ENCODE measurements at places on chromosomes 7 and 10.

DNA sequence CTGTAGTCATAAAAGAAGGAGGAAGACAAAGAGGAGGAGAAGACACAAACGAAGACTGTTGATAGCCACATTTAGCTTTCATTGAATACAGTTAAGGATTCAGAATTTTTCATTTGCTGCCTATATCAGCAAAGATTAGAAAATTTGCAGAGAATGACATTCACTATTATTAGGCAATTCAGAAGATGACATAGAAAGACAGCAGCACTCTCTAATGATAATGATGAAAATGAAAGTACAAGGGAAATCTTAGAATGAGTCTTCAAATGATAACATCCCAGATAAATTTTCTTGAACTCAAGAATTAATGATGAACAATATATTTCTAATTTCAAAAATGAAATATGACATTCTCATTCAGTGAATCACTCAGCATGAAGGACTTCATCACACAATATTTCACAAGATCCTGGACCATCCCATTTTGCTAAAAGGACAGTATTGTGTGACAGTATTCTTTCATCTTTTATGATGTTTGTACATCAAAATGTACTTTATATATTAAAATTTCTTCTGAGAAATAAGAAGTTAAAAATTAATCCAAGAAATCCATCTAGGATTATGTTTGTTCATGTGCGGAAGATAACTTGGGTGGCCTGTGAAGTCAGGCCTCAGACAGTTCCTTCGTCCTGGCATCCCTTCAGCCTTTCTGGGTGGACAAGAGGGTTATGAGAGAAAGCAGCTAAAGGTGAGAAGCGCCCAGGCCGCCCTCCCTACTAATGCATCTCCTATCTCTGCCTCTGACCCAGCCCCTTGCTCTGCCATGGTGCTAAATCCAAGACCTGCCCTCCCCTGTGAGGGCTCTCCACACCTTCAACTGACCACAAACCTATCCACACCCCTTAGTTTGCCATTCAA lies 47.4 kb upstream of the CAMK2B start:
- no peak for DNase-seq

GRCh38 chr7:40493609-40494051 lies 358.8 kb downstream of the SUGCT start:
- no peak for DNase-seq

DNA sequence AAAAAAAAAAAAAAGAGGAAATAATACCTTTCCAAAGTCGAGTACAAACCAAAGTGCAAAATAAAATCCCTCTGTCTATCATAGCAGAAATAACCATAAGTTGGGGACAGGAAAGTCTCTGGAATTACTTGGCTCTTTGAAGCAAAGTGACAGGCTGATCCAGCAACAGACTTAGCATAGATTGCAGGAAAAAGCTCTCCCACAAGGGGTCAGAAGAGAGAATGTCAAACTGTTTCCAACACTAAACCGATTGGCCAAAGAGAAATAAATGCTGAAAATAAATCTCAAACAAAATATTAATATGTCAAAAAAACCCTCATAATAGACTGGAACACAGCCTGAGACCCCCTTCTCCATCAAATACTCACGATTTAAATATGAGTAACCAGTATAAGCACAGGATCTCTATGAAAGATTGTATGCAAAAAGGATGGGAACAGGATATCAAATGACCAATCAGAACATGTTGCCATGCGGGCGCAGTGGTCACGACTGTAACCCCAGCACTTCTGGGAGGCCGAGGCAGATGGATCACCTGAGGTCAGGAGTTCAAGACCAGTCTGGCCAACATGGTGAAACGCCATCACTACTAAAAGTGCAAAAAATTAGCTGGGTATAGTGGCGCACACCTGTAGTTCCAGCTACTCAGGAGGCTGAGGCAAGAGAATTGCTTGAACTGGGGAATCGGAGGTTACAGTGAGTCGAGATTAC lies 1000.7 kb upstream of the LRRN3 start:
- no peak for DNase-seq

- DNase-seq, result no peak
These were observed 41.8 kb downstream of the PLEKHA8 start for GRCh38 chr7:30070052-30070451.

- DNase-seq, result no peak
These were observed 250.4 kb upstream of the CACNA2D1 start for GRCh38 chr7:82694022-82694421.

- no peak for DNase-seq
These were observed 32.4 kb downstream of the CTBP2 start for GRCh38 chr10:125127986-125128385.

GRCh38 chr10:4241724-4242345 lies 456.8 kb upstream of the KLF6 start:
- peak; percentile 35 for DNase-seq

- DNase-seq, result no peak
These were observed 99.6 kb upstream of the TBX20 start for GRCh38 chr7:35353481-35353880.

- DNase-seq, result no peak
These were observed 52.8 kb upstream of the ANTXRL start for GRCh38 chr10:46234026-46234425.

GRCh38 chr7:121961089-121961867 lies 88.3 kb downstream of the PTPRZ1 start:
- DNase-seq, result peak; percentile 37

GRCh38 chr7:106731646-106732444 lies 70.9 kb upstream of the CCDC71L start:
- no peak for DNase-seq

GRCh38 chr10:4008676-4009382 lies 223.8 kb upstream of the KLF6 start:
- DNase-seq, result no peak

GRCh38 chr7:134941185-134941900 lies 45.0 kb upstream of the AGBL3 start:
- DNase-seq, result no peak

DNA sequence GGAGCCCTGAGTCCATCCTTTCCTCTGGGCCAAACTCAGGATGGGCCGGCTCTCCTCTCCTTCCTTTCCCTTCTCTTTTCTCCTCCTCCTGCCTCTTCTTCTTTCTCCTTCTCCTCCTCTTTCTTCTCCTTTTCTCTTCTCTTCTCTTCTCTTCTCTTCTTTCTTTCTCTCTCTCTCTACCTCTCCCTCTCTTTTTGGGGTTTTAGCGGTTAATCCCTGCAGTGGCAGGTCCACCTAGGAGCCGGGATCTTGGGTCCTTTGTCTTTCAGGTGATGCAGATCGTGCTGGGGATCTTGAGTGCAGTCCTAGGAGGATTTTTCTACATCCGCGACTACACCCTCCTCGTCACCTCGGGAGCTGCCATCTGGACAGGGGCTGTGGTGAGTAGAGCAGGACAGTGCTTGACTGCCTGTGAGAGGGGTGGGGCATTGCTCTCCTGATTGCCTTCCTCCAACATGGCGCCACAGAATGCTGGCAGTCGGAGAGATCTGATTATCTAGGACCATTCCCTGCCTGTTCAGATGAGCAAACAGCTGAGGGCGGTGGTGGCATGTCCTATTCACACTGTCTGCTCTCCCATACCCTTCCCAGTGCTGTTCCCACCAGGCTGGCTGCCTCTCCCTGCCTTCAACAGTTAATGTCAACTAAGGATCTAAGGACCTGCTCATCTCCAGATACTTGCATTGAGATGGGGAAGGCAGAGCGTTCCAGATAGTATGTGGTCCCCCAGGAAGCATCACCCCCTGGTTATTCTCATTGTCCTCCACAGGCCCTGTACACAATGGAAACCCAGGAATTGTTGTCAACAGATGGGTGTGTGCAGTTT lies 1.6 kb downstream of the TMEM176A start:
- DNase-seq, result no peak

GRCh38 chr7:151954866-151955820 lies 1.1 kb upstream of the GALNTL5 start:
- no peak for DNase-seq

DNA sequence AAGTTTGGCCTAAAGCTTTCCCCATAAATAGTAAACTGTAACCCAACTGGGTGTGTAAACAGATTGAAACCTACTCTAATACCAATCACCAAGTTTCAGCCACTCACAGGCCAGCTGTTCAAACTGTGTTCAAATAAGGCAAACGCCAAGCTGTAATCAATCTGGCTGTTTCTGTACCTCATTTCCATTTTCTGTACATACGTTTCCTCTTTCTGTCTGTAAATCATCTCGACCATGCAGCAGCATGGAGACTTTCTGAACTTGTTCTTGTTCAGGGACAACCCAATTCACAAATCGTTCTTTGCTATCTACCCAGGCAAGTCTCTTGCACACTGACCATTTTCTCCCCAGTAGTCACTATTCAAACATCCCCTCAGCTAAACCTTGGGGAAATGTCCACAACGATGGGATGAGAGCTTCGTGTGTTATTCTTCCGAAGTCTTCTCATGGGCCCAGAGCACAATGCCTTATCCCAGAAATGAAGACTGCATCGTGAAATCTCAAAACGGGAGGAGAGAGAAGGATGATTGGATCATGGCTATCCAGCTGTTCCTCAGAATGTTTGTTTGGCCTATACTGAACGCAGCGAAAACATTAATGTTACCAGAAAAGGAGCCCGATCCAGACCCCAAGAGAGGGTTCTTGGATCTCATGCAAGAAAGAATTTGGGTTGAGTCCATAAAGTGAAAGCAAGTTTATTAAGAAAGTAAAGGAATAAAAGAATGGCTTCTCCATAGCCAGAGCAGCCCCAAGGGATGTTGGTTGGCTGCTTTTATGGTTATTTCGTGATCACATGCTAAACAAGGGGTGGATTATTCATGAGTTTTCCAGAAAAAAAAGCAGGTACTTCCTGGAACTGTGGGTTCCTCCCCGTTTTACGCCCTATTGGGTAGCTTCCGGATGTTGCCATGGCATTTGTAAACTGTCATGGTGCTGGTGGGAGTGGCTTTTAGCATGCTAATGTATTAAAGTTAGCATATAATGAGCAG lies 86.2 kb downstream of the SLC16A9 start:
- no peak for DNase-seq

GRCh38 chr10:121683366-121683765 lies 85.1 kb upstream of the FGFR2 start:
- no peak for DNase-seq

- no peak for DNase-seq
These were observed 14.5 kb downstream of the NUDT5 start for GRCh38 chr10:12181065-12181775.

- DNase-seq, result no peak
These were observed 34.1 kb downstream of the KCNMA1 start for GRCh38 chr10:77603534-77603927.

GRCh38 chr7:12431886-12432556 lies 28.4 kb upstream of the VWDE start:
- no peak for DNase-seq

- no peak for DNase-seq
These were observed 36.2 kb upstream of the CHST3 start for GRCh38 chr10:71927776-71928592.

DNA sequence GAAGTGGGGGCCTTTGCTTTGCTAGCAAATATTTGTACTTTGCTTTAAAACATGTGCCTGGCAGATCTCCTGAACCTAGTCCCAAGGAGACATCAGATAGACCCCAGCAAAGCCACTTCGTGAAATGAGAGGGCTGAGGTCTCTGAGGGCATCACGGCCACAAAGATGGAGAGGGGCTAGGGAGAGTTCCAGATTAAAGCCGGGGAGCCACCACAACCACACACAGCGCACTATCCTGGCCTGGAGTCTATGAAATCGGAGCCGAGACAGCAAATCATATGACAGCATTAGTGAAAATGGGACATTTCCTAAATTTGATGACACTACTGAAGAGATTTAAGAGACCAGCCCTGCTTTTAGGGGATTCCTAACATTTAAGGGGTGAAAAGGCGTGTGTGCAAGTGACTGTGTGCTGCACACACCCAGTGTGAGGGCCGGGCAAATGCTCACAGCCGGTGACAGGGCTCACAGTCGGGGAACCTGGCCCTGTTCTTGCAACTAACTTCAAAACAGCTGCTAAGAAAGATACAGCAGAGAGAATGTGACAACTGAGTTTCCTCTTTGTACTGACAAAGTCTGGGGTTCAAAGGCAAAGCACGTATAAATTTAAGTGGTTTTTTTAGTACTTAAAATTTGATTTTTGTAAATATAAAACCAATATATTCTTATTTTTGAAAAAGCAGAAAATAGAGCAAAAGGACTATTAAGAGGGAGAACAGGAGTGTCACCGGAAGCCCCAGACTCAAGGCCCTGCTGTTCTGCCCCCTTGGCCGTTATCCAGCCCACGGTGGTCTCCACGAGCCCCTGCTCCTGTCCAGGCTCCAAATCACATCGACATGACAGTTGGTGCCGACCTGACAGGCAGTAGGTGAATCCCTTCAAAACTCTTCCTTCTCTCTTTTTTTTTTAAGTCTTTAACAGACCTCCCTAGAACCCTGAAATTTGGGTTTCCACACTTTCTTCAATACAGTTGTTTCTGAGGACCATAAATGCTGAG lies 49.5 kb downstream of the VIPR2 start:
- no peak for DNase-seq

DNA sequence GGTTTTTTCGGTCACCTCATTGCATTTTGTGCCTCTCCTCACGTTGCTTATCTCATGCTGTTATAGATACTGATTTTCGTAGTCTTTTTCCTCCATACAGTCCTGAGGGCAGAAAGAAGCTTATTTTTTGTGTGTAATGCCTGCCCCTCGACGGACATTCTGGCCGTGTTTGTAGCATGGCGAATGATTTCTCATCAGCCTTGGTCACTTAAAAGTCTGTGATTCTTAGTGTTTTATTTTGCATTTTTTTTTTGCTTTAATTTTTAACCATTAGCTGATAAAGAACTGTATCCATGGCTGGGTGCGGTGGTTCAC lies 469 bp upstream of the NOC3L start:
- DNase-seq, result no peak

DNA sequence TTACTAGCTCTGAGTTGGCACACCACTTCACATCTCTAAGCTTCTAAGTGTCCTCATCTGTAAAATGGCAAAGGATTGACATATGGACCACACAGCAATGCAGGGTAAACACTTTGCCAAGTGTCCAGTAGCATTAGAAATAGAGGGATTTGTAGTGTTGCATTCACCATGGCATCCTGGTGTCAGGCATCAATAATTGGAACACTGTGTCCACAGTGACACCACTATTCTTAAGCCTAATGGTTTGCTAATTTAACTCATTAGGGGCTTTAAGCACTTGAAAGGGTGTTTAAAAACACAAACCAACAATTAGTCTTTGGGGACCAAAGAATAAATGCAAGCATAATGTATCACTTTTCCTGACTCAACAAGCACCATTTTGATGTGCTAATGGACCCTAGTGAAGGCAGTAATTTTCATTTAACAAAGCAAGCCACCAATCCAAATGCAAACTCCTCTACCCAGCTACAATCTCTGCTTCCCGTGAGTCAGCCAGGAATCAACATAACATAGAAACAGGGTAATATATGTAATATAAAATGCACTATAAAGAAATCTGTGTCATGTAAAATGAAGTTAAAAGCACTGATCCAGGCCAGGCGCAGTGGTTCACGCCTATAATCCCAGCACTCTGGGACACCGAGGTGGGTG lies 75.9 kb downstream of the FAM204A start:
- DNase-seq, result no peak

DNA sequence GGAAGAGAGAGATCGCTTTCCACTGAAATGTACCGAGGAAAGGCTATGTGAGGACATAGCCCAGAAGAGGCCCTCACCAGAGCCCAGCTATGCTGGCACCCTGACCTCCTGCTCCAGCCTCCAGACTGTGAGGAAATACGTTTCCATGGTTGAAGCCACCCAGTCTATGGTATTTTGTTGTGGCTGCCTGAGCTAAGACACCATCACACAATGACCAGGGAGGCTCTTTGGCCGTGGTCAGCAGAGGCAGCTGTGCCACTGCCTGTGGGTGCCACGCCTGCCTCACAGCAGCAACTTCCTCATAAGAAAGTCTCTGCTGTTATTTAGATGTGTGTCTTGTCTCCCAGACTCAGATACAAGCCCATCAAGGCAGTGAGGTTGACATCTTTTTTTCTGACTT lies 182.7 kb upstream of the PLXNA4 start:
- DNase-seq, result no peak

- DNase-seq, result no peak
These were observed 162.0 kb downstream of the CYP26A1 start for GRCh38 chr10:93235686-93236085.

Measured in pons (tissue), 1 donor.